ENCODE measurements at places on chromosomes 7 and 10.

- no peak for DNase-seq
These were observed 95.1 kb downstream of the LSMEM1 start for GRCh38 chr7:112575864-112576263.

DNA sequence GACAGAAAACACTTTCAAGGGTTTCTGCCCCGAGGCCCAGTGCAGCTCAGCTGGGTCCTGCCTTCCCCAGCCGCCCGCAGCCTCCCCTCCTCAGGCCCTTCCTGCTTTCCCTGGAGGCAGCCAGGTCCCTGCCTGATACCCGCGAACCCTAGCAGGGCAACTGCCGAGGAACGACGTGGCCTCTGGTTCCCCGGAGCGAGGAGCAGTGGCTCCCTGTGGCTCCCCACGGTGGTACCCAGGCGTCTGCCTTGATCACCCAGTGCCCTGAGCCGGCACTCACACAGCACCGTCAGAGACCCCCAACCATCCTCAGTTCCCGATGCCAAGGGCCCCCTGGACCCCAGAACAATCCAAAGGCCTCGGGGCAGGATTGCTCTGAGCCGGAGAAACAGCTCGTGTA lies 58.3 kb downstream of the CFAP46 start:
- no peak for DNase-seq

DNA sequence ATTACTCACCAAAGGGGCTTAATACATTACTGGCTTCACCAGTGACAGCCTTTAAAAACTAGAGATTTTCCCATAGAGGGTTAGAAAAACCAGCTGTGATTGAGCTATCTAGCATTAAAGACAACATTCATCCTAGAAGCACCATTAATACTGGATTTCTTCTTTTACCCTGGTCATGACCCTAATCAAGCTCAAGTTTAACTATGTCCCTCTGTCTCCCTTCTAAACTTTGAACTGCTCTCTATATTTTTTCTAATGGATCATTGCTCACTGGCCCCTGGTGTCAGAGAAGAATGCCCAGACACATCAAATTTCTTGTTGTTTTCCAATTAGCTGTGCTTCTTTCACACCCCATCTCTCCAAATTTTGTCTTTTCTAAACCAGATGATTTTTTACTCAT lies 1101.3 kb downstream of the XPNPEP1 start:
- DNase-seq = no peak

GRCh38 chr7:21844742-21845141 lies 101.0 kb downstream of the CDCA7L start:
- DNase-seq = no peak

DNA sequence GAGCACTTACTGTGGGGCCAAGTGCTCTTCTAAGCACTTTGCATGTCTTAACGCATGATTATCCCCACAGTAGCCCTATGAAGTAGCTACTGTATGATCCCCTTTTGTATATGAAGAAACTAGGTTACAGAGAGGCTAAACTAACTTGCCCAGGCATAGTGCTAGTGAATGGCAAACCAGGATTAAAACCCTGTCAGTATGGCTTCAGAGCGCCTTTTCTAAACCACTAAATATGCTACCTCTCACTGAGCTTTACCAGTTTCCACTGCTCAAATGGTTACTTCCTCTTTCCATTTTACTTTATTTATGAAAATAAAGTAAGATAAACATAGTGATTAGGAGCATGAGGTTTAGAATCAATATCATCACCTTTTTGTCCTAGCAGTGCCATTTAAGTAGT lies 73.6 kb downstream of the PODXL start:
- DNase-seq = no peak

All from NCI-H2227 treated with DMSO at 0.1 percent for 48 hours (cell line).